Thoracic aorta (tissue), 2 donors: ENCODE measurements at places on chromosomes 13 and 19.

DNA sequence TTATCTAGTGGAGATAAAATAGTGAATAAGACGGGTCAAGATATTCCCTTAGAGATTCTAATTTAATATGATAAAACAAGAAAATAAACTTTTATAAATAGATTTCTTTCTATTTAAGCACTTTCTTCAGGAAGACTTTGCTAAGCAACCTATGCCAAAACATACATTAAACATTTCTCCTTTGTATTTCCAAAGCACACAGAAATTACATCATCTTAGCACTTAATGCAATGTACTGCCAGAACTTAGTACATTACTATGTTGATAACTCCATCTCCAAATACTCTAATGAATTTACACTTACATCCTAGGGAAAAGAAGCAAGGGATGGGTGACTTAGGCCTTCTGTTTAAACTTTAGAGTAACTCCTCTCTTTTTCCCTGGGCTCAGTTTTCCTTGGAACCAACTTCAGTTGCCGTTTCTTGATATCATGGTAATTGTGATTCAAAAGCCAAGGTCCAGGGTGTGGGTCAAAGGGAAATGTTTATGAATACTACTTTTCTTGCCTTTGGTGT, 322.6 kb upstream of the PCDH20 start:
- DNase-seq, result no peak

GRCh38 chr13:48726711-48727110, 73.0 kb downstream of the CYSLTR2 start:
- no peak for DNase-seq

DNA sequence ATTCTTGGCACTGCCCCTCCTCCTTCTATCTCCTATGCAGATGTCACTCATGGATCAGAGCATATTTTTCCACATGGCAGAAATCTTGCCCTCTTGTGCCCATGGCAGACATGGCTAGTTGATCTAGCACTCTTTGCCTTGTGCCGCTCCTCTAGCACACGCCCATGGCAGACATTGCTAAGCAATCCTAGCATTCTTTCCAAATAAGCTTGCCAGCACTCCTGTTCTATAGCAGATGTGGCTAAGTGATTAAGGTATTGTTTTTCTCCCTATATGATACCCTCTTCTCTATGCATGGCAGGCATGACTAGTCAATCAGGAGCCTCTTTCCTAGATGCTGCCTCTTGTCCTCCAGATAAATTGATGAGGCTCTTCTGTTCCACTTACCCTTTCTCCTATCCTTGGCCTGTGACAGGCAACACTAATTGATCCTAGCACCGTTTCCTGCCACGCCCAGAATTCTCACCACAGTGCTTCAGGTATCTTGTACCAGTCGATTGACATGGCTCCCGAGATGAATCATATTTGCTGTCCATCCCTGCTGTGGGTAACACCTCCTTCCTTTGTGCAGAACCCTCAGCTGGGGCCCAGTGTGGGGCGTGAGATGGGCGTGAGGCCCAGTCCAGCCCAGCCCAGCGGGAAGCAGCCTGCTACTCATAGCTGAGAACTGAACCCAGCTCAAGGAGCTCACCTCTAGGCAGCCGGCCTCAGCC, 26.9 kb downstream of the TMED1 start:
- DNase-seq, result no peak

DNA sequence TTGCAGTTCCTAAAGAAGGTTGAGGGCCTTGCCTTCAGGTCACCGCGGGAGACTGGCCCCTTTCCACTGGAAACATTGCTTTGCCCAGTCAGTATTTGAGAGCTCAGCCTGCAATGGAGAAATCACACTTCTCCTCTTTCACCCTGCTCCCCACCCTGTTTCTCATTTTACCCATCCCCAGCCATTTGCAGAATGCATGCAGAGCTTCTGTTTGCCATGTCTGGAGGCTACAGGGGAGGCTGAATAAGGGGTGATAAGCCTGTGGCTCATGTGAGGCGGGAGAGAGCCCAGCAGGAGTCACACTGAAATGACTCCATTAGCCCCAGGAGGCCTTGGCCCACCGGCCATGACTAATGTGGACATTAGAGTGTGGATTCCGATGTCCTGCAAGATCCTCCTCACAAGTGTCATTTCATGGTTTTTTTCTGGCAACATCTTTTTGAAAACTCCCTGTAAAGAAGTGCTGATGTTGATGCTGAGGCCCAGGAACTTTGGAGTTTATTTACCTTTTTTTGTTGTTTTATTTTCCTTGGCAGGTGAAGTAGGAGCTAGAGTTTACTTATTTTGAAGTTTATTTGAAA, 6.3 kb downstream of the SPINT2 start:
- no peak for DNase-seq

- peak; percentile 67 for DNase-seq
These were observed 15.3 kb downstream of the IZUMO2 start for GRCh38 chr19:50147462-50148423.

DNA sequence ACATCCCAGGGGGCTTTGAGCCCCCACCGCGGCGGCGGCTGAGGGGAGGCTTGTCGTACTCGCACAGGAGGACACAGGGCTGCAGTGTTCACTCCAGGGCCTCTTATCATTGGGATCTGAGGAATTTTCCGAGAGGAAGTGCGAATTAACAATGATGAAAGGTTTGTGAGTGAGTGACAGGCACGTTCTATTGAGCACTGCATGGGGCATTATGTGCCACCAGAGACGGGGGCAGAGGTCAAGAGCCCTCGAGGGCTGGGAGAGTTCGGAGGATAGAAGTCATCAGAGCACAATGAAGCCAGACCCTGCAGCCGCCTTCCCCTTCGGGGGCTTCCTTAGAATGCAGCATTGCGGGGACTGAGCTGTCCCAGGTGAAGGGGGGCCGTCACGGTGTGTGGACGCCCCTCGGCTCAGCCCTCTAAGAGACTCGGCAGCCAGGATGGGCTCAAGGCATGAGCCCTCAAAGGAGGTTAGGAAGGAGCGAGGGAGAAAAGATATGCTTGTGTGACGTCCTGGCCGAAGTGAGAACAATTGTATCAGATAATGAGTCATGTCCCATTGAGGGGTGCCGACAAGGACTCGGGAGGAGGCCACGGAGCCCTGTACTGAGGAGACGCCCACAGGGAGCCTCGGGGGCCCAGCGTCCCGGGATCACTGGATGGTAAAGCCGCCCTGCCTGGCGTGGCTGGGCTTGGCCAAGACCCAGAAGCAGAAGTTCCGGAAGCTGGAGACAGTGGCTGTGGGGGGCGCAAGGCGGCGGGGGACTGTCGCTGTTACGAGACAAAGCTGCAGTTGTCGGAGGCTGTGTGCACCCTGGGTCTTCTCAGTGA, 53.9 kb downstream of the MCF2L start:
- no peak for DNase-seq

GRCh38 chr19:35000647-35001501, 751 bp downstream of the GRAMD1A start:
- DNase-seq, result no peak

- no peak for DNase-seq
These were observed 206.8 kb downstream of the URI1 start for GRCh38 chr19:30148803-30149202.

DNA sequence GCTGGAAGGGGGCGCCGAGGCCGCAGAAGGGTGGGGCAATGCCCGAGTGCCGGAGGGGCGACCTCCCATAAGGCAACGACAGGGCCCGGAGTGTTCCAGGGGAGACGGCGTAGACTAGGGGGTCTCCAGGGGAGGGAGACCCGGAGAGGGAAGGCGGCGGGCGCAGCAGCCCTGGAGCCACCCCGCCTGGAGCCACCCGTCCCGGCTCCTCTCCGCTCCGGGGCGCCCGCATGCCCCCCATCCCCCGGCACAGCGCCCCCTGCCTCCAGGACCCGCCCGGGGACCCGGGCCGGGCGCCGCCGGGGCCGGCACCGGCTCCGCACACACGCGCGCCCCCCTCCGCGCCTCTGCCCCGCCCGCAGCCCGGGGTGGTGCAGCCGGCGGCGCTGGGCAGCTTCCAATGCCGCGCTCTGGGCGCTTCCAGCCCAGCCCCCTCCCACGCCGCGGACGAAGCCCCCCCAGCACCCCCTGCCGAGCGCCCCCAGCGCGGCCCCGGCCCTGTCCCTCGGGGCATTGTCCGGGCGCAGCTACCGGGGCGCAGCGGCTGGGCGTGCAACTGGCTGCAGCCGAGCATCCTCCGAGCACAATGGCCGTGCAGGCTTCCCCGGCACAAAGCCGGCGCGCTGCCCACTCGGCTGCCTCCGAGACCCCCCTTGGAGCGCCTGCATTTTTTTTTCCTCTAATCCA, 519 bp downstream of the PTPRS start:
- no peak for DNase-seq

DNA sequence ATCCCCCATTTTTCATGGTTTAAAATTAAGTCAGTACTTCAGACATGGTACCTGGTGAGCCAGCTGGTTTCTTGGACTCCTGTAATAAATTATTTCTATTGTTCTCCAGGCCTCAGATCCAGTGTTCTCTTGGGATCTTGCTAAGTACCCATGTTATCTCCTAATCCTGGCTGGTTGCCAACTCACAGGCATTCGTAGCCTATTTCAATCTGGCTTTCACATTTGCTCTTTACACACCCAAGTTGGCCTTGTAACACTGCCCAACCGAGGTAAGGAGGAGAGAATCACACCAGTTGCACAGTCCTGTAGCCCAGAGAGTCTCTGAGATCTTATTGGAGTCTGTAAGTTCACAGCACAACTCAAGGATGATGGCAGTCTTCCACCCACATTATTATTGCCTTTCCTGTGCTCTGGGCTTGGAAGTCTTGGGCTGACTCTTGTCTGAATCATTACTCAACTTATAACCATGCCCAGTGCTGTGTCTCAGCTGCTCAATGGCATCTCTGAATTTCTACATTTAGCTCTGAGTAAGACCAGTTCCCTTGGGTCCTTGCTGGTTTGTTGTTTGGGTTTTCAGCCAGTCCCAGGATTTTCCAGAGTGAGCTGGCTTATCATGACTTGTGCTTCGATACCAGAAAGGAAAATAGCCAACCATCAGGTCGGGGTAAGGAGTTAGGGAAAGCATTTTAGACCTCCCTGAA, 76.6 kb upstream of the KLF12 start:
- peak; percentile 32 for DNase-seq

- no peak for DNase-seq
These were observed 70.3 kb downstream of the ALOX5AP start for GRCh38 chr13:30805603-30806011.

- no peak for DNase-seq
These were observed 249.6 kb downstream of the OXGR1 start for GRCh38 chr13:96744367-96745331.

DNA sequence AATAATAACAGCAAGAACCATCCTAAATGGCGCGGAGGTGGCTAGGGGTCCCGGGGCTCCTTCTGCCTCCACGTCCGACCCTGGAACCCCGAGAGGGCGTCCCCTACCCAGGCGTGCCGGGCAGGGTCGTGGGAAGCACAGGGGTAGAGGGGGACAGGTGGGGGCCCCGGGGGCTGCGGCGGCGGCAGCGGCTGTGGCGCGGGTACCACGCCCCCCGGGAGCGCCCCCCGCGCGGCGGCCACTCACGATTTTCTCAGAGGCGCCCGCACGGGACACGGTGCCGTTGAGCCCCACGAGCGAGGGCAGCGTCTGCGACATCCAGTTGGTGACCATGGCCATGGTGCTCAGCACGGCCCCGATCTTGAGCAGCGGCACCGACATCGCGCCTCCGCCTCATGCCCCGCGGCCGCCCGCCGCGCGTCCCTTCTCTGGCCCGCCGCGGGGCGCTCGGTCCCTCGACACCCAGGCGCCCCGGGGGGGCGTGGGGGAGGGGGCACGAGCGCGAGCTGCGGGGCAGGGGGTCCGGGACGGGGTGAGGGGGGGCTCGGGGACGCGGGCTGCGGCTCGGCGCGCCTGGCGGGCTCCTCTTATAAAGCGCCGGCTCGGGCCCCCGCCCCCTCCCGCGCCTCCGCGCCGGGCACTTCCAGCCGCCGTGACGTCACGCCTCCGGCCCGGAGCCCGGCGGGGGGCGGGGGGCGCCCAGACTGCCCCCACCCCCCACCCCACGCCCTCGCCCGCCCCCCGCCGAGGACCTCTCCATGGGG, 22.9 kb downstream of the OLFM2 start:
- no peak for DNase-seq

DNA sequence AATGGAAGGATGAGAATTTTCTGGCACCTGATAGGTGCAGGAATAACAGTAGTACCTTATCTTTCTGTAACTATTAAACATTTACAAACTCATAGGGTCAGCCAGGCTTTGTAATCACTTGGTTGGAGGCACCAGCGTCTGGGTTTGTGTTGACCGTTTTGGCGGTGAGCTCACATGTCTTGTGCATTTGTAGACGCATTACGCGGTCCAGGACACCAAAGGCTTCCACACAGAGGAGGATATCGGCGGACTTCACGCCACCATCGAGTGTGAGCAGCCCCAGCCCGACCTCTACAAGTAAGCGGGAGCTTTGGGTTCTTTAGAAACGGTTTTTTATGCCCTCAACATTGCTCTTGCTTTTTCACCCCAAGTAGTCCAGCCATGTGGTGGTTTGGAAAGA, 129.3 kb downstream of the ATP11A start:
- no peak for DNase-seq

DNA sequence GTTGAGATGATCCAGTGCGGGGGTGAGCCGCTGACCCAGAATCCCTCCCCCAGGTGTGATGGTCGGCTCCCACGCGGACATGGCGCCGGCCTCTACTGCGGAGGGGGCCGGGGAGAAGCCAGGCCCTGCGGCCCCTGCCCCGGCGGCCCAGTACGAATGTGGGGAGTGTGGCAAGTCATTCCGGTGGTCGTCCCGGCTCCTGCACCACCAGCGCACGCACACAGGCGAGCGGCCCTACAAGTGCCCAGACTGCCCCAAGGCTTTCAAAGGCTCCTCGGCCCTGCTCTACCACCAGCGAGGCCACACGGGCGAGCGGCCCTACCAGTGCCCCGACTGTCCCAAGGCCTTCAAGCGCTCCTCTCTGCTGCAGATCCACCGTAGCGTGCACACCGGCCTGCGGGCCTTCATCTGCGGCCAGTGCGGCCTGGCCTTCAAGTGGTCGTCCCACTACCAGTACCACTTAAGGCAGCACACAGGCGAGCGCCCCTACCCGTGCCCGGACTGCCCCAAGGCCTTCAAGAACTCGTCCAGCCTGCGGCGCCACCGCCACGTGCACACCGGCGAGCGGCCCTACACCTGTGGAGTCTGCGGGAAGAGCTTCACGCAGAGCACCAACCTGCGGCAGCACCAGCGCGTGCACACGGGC, 3.7 kb upstream of the NAT14 start:
- DNase-seq, result no peak

- no peak for DNase-seq
These were observed 170.8 kb downstream of the NUFIP1 start for GRCh38 chr13:44818428-44818827.
